Stimulated activated CD4-positive, alpha-beta T cell treated with anti-CD3 and anti-CD28 coated beads, Interleukin-12 subunit alpha, Interleukin-12 subunit beta, amount 100 ng/mL, for 4 hours (primary cell): ENCODE measurements at places on chromosomes 12 and 14.

GRCh38 chr14:100532906-100533655 is 54.1 kb downstream of the BEGAIN start:
- DNase-seq = no peak

GRCh38 chr12:29425722-29426121 is 44.8 kb upstream of the ERGIC2 start:
- DNase-seq = no peak

- DNase-seq = no peak
Observed at GRCh38 chr14:81144824-81145603, 75.7 kb downstream of the GTF2A1 start.

GRCh38 chr14:97107760-97108159 is 310.6 kb downstream of the VRK1 start:
- DNase-seq = no peak

DNA sequence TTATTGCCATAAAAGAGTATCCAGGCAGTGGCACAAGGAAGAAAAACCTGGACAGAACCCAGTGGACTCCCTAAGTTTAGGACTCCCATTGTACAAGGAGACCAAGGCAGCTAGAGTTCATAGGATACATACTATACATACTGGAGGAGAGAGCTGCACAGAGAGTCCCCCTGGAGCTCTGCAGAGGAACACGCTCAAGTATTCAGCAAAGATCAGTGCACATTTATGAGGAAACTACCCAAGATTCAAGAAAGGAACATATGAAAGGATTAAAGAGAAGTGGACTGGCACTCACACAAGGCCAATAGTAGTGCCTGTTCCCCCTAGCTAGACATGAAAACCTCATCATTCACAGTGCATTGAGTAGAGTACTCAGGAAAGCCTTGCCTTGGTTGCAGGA is 43.0 kb upstream of the CHPT1 start:
- DNase-seq = no peak

DNA sequence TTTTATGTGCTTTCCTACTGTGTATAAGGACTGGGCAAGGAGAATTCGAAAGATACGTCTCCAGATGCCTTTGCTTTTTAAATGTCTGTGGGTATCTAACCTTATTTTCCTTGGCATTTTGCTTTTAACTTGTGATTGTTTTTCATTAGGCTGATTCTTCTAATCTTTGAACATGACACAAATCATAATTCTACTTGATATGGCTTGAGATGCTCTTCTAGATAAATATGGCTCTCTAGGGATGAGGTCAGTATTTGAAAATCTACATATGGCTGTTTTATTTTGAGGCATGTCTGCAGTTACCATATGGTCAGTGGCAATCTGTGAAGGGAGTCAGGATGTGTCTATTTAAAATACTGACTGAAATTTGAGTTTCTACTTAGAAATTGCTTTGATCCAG is 139.2 kb downstream of the SLC2A13 start:
- no peak for DNase-seq

GRCh38 chr12:94962670-94963069 is 40.8 kb downstream of the NDUFA12 start:
- DNase-seq = no peak

GRCh38 chr14:22781301-22781991 is 15.0 kb downstream of the OXA1L start:
- no peak for DNase-seq

DNA sequence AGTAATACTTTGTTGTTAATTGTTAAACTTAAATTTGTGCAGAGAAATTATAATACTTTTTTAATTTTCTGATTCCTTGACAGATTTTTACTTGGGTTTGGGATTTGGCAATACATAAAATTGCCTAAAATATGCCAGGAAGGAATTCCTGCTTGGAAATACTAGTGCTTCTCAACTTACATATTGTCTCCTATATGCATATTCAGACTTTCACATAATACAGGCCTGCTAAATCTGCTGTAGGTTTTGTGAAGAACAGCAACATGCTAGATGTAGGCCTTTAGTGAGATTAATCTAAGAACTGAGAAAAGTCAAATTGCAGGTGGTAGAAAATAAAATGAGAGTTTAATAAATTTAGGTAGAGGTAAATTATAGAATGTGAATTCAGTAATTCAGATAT is 468.5 kb upstream of the MIS18BP1 start:
- DNase-seq = no peak

DNA sequence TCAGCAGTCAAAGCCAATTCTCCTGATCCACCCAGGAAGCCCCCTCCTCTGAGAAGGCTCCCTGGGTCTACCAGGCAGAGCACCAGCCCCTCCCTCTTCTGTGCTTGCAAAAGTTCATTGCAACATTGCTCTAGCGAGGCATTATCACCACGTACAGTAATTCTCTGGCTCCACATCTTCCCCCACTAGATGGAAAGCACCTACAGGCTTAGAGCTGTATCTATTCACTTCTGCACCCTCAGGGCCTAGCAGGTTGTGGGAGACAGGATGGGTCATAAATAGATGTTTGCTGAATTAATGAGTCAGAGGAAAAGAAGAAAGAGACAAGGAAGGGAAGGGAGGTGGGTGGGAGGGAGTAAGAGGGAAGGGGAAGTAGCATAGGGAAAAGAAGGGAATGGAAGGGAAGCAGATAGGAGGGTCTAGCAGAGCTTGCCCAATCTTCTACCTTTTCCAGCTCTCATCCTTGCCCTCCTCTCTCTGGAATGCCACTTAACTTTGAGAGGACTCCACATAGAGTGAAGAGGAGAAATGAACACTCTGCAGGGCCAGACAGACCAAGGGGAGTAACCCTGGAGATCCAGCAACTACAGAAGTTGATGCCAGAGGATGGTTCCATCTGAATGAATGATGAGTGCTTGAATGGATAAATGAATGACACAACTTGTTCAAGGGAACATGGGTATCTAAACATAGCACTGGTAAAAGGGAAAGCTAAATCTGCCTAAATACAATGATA is 42.0 kb upstream of the NT5DC3 start:
- no peak for DNase-seq

GRCh38 chr12:10802587-10802986 is at the start of gene TAS2R7:
TSS of gene TAS2R7 (minus strand) at chr12:10802627. CDS start at chr12:10802570, 57 bp downstream.
- no peak for DNase-seq

DNA sequence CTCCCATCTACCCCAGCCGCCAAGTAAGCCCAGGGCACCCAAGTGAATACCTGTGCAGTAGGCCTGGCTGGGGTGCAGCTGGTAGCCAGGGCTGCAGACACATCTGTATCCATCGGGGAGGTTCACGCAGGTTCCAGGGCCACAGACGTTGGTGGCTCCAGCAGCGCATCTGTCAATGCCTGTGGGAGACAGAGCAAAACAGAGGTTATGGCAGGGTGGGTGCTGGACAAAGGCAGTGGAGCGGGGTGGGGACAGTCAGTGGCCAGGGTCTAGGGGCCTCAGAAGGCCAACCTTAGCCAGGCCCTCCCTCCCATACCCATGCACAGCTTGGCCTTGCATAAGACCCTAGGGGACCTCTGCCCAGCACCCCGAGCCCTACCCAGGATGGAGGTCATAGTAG is 29.2 kb downstream of the ISCA2 start:
- no peak for DNase-seq

- DNase-seq = no peak
Observed at GRCh38 chr12:47160316-47161244, 80.8 kb upstream of the AMIGO2 start.

DNA sequence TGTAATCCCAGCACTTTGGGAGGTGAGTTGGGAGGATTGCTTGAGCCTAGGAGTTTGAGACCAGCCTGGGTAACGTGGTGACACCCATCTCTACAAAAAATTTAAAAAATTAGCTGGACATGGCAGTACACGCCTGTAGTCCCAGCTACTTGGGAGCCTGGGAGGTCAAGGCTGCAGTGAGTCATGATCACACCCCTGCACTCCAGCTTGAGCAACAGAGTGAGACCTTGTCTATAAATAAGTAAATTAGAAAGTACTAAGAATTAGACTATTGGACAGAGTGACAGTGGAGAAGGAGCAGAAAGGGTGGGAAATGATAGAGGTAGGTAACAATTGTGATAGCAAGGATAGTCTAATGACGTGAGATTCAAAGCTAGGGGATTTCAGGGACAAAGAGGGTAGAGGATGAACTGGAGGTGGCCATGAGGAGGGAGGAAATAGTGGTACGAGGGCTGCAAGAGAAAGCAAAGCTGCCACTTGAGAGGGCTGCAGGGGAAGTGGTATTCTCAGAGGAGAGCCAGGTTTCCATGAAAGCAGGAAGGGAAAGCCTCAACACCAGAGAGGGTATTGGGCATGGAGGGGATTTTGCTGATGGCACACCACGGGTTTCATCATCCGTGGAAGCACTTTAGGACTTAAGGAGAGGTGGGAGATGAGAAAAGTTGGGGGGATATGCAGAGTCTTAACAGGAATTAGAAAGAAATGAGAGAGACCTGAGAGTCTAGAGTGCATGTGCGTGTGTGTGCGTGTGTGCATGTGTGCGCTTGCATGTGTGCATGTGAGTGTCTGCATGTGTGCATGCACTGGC is 85.6 kb downstream of the SYNE2 start:
- no peak for DNase-seq

DNA sequence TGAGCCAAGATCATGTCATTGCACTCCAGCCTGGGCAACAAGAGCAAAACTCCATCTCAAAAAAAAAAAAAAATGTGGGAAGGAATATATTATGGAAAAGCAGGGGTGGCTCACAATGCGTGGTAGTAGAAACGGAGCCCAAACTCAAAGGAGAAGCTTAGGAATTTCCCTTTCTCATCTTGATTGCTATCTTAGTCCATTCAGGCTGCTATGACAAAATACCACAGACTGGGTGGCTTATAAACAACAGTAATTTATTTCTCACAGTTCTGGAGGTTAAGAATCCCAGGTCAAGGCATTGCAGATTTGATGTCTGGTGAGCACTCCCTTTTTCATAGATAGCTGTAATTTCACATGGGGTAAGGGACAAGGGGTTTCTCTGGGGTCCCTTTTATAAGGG is 153.8 kb upstream of the KRR1 start:
- no peak for DNase-seq

- no peak for DNase-seq
Observed at GRCh38 chr12:26451763-26452162, 256.4 kb downstream of the SSPN start.

DNA sequence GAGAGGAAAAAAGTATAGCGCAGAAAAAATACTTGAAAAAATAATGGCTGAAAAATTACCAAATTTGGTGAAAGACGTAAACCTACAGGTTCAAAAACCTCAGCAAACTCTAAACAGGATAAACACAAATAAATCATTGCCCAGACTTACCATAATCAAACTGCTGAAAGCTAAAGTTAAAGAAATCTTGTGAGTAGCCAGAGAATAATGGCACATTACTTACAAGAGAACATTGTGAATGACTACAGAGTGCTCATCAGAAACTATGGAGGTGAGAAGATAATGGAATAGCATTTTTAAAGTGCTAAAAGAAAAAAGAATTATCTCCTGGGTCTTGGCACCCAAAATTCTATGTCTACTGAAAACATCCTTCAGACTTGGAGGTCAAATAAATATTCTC is 36.0 kb downstream of the ATF1 start:
- DNase-seq = no peak

- no peak for DNase-seq
Observed at GRCh38 chr14:72643317-72643801, 250.5 kb downstream of the DPF3 start.

DNA sequence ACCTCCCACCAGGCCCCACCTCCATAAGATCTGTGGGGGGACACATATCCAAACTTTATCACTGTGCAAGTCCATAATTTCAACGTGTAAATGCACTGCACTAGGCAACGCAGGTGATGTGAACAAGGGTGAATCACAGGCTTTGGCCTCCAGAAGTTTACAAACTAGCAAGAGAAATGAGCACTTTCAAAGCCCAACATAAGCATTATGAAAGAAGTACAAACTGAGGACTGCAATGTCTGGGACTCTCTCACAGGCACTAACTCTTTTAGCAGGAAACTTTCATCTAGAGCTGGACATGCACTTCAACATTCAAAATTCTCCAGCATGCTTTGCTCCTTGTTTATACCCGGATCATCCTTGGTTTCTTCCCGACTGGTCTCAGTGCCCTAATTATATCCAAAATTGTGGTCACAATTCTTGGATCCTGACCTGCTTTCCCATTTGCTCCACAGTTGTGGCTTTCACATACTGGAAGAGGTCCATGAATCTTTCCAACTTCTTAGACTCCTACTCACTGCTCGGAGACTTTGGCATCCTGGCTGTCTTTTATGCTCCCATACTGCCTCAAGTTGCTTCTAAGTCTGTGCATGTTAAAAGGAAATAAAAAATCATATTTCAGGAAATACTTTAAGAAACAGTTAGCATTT is 44.9 kb upstream of the STRAP start:
- no peak for DNase-seq

GRCh38 chr12:123973552-123974341 is 732 bp downstream of the ZNF664 start:
- peak; percentile 25 for DNase-seq

DNA sequence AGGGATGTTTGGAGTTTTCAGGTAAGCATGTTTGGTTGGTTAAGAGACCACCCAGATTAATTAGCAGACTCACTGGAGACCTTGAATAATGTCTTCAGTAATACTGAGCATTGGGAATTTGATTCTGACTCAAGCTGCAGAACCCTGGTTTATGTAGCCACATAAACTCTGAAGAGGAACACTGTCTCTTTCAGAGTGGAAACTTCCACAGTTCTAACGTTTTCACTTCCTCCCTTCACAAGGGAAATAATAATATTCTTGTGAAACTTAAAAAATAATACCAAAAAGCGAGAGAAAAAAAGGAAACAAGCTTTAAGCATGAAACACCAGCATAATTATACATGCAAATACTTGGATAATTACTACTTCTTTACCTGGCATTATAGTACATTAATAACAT is 40.0 kb upstream of the ST8SIA1 start:
- DNase-seq = no peak

- no peak for DNase-seq
Observed at GRCh38 chr12:52969166-52969795, 20.4 kb downstream of the KRT18 start.

DNA sequence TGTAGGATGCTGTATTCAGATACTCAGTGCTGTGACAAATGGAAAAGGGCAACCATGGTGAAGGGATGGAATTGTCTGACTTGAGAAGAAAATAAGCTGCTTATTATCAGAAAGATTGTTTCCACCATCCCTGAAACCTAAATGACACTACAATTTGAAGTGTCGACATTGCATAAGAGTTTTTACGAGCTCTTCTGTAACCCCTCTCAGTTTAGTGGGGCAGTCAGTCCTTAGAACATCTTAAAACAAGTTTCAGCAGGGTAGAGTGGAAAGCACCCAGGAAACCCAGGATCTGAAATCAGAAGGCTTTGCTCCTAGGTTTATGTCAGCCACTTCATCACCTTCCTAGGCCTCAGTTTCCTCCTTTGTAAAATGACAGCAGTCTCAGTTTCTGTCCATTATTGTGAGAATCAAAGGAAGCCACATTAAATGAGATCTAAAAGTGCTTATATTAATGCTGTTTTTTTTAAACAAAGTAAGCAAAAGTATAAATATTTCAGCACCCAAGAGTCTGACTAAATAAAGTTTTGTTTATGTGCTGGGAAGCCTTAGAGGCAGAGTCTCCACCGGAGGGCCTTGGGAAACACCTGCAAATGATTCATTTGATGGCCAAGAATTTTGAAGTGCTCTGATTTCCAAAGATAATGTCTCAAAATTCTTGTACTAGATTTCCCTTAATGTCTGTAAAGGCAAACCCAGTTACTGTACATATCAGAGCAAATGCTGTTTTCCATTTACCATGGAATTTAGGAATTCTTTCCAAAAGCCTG is 1.8 kb downstream of the IFT43 start:
- no peak for DNase-seq
